ENCODE measurements at places on chromosomes 12 and 14. TPM values are rescaled to one million over a fixed set of nuclear protein-coding genes. Genes with fewer than 3 reads are reported as not detected.
A peak's percentile ranks its signal among the peaks of the same experiment; 100 is the strongest.

GRCh38 chr12:67517181-67517887 is 131.2 kb upstream of the DYRK2 start:
- DNase-seq: peak; percentile 12

Gene IFNG-AS1
- total RNA-seq: 1.0 TPM

GRCh38 chr14:104678346-104678745 is 11.1 kb upstream of the INF2 start:
- DNase-seq: peak; percentile 66

- DNase-seq: no peak
Observed at GRCh38 chr12:68971404-68971803, 38.4 kb upstream of the CPM start.

Gene RPAP3
- total RNA-seq: 25.6 TPM

GRCh38 chr12:92199819-92200576 is 54.4 kb upstream of the BTG1 start:
- no peak for DNase-seq

GRCh38 chr12:115440438-115440837 is 756.5 kb upstream of the TBX3 start:
- peak; percentile 64 for DNase-seq

Gene AKT1
- 152 TPM for total RNA-seq

DNA sequence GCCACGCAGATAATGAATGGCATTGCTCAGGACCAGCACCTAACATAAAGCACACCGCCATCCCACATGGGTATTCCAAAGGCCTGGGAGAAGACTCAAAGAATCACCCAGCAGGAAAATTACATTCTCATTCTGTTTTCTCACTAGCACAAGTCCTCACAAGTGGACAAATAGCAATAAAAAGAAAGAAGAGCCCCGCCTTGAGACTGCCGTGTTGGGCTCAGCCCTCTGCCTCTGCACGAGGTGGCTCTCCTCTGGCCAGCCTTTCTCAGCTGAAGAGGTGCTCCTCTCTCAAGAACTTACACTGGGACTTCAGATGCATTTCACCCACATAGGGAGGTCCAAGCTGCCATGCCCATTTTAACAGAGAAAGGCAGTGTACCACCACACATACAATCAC is 207.5 kb downstream of the SPTSSA start:
- DNase-seq: no peak

Gene NPAS3
- total RNA-seq: 2.5 TPM

Gene PTGDR
- 0.18 TPM for total RNA-seq

- DNase-seq: no peak
Observed at GRCh38 chr12:8828257-8829124, 6.1 kb downstream of the A2ML1 start.

Gene EFS
- total RNA-seq: 1.8 TPM

GRCh38 chr12:47772094-47772660 is 861 bp upstream of the SLC48A1 start:
- no peak for DNase-seq

GRCh38 chr12:84701041-84701440 is 211.6 kb downstream of the SLC6A15 start:
- DNase-seq: no peak

Gene WSCD2
- total RNA-seq: 2.7 TPM

Gene TMEM179
- total RNA-seq: 0.54 TPM

- DNase-seq: no peak
Observed at GRCh38 chr12:117144599-117144998, 45.4 kb upstream of the TESC start.

DNA sequence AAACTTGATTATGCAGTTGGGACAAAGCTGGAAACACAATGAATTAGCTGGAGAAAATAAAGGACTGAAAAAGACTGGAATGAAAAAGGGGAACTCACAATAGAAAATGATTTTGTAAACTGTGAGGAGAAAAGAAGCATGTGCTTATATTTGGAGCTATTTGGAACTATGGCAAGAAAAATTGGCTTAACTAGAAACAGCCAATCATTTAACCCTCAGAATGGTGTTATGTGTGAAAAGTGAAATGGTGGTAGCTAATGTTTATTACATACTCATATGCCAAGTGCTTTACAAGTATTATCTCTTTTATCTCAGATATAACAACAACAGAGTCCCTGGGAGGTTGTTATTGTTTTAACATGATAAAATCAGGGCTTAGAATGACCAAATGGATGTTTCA is 583.1 kb upstream of the SEL1L start:
- no peak for DNase-seq

Gene REP15
- 8.1 TPM for total RNA-seq

- no peak for DNase-seq
Observed at GRCh38 chr12:107891967-107892366, 117.5 kb downstream of the ASCL4 start.

GRCh38 chr14:105420101-105420973 is 710 bp downstream of the MTA1 start:
- DNase-seq: no peak

Gene GLI1
- 0.12 TPM for total RNA-seq

Gene OR6C70
- total RNA-seq: not detected

DNA sequence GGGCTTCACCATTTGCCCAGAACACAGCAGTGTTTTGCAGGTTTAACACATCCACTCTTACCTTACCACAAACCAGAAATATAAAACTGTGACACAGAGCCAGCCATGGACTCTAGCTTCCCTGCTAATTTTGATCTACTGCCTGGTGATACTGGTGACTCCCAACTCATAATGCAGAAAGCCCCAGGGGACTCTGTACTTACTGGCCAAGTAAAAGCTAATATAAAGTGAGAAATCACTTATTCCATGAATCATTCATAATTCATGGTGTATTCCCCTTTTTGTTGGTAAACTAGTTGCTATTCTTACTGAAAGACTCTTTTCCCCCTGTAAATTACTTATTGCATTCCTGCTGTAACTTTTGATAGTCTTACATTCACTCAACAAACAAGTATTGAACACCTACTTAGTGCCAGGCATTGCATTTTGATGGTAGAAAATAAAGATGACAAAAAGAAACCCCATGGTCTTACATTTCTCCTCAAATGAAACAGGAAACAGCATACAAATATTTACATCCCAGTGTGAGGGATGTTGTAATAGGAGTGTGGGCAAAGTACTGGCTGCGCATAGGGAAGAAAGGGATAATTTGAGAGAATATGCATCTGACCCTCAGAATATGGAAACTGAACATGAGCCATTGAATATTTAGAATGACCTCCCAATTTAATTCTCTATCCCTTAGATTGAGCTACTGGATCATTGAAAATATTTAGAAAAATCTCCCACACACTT is 279.6 kb downstream of the PDZRN4 start:
- no peak for DNase-seq

Gene DEGS2
- 0.04 TPM for total RNA-seq

DNA sequence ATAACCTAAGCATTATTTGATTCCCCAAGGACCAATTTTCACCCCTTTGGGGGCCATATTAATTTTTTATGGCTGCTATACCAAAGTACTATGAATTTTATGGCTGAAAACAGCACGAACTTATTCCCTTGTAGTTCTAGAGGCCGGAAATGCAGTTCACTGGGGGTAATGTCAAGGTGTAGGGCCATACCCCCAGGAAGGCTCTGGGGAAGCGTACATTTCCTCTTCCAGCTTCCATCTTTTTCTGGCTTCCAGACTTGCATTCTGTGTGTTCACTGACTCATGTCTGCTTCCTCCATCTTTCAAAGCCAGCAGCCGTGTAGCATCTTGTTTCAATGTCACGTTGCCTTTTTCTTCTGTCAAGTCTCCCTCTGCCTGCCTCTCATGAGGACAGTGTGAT is 133.5 kb downstream of the BICD1 start:
- DNase-seq: no peak

GRCh38 chr14:101004176-101004575 is 100.7 kb upstream of the RTL1 start:
- no peak for DNase-seq

Gene PPFIA2
- total RNA-seq: 1.3 TPM

DNA sequence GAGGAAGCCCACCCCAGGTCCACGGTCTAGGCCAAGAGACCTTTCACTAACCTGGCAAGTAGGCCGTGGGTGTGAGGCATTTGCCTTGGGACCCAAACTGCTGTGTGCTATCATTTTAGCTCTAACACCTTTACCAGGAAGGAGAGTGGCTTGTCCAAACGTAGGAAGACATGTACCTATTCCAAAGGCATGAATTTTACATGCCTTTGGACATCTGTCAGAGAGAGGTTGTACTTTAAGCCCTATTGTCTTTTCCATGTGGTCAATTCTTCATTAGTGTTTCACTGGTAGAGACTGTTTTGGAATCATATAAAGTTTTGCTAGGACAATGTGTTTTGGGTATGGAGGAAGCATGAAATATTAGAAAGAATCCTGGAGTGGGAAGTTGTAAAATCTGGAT is 148.8 kb downstream of the SLC41A2 start:
- no peak for DNase-seq

DNA sequence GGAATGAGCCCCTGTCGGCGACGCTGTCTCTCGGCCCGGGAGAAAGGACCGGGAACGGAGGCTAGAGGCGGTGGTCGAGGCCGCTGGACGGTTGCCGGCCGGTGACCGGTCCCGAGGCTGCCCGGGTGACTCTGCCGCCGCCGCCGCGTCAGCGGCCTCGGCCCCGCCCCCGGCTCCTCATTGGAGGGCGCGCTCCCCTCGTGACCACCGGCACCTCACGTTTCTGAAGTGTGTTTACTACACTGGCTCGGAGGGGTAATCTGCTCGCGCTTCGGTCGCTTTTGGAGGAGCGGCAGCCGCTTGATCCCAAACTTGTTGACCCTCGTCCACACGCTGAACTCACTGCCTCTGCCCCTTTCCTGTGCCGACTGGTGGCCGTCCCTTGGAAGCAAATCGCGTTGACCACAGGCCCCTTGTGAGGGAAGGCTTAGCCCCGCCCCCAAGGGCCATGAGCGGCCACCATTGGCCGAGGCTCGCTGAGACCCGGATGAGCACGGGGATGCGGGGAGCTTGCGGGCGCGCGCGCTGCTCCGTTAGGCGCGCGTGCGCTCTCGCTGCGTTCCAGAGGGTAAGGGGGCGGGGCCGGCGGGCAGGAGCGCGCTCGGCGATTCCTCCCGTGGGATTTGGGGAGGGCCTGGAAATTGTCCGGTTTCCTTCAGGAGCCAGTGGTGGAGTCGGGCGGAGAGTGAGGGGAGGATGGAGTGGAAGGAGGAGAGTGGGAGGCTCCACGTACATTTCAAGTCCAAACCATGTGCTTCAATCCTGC is at the start of gene CRY1:
TSS of gene CRY1 (minus strand) at position 133 of the 766 bp plus-strand sequence. CDS start 588 bp downstream, outside the sequence.
- peak; percentile 96 for DNase-seq

DNA sequence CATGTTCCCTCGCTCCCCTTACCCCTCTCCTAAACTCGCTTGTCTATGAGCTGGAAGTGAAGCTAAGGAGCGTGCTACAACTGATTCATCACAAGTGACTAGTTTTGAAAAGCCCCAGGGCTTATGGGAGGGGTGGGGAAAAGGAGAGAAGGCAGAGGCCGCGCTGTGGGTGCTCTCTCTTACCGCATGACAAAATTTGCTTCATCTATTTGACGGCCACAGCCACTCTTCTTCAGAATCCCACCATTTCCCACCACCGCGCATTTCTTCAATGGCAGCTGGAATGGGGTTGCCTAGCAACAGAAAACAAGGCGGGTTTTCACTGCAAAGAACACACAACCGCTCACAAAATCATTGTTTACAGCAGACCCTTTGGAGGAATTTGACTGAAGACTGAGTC is 79.4 kb downstream of the ST8SIA1 start:
- DNase-seq: no peak

DNA sequence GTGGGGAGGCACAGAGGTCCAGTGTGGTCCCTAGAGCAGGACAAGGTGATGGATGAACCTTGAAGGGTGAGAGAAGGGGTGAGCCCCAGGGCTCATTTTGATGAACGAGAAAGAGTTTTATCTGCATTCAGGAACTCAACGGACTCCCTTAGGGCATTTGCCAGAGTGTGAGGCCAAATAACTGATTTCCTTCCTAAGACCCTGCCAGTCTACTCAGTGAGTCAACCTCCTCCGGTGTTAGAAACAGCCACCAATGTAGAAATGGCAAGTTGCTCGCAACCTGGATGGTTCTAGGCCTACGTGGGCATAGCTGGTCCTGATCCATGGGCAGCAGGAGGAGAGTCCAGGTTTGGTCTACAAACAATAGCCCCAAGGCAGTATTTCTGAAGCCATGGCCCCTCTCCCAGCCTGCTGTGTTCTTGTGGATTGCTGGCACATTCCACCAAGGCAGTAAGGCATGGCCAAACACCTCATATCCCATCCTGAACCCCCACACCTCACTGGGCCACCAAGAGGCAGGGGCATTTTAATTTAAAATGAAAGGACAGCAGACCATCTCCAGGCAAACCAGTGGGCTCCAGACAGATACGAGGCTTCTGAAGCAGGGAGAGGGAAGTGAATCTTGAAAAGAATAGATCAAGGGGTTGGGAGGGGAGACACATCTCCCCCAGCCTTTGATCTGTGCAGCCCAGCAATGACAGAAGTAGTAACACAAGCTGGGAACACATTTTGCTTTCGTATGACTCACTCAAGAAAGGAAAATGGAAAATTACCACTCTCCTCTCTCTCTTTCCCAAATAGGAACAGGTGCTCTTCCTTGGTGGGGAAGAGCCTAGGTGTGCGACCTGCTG is 25.4 kb upstream of the TESC start:
- no peak for DNase-seq

Measured in heart right ventricle (tissue), 16 donors.